Stimulated activated CD8-positive, alpha-beta memory T cell treated with anti-CD3 and anti-CD28 coated beads, Interleukin-4, amount 100 ng/mL, for 4 hours (primary cell): ENCODE measurements at places on chromosomes 1 and 21.
A peak's percentile ranks its signal among the peaks of the same experiment; 100 is the strongest.

DNA sequence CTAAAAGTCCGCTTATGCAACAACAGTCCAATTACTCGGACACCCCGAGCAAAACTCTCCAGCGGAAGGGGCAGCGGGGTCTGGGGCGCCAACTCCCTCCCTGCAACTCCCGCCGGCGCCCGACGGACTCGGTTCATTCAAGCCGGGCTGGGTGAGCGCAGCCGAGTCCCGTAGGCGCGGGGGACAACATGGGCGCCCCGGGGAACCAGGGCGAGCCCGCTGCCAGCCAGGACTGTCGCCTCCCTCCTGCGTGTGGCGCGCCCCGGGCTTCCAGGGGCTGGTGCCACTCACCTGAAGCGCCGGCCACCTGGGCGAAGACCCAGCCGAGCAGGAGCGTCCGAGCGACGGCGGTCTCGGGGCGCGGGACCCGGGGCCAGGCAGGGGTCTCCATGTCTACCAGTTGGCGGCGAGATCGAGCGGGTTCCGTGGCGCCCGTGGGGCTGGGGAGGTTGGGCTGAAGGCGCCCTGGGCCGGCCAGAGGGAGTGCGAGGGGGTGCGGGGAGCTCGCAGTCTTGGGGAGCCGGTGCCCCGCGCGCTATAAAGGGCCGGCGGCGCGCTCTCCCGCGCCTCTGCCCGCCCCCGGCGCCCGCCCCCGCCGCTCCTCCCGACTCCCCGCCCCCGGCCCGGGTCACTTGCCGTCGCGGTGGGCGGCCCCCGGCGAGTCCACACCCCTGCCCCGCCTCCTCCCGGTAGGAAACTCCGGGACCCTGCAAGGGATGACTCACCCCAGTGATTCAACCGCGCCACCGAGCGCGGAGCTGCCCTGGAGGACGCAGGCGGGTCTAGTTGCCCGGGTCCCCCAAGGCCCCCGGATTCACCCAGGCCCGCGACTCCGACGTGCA, at the start of gene F3:
F3 (minus strand) TSS at position 514 of the 842 bp plus-strand sequence; CDS start at position 391, 123 bp downstream.
- DNase-seq = peak; percentile 35

- no peak for DNase-seq
Measured at GRCh38 chr1:61386323-61386722, 304.0 kb downstream of the NFIA start.

DNA sequence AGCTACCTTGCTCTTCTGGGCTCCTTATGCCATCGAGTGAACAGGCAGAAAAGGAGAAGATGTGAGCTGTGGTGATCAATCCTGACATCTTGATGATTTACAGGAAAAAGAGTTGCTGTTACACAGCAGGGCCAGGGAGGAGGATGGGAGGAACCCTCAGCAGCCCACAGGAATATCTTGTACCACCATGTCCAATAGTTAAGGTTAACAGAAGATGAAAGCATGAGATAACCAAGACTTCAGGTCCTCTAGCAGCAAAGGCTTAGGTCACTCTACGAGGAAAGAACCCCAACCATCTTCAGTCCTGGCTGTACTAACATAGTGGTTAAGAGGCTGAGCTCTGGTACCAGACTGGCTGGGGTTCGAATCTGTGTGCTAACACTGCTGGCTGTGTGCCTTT, 12.1 kb upstream of the SELENBP1 start:
- no peak for DNase-seq

GRCh38 chr1:178912597-178912996, 41.7 kb upstream of the ANGPTL1 start:
- DNase-seq = no peak

DNA sequence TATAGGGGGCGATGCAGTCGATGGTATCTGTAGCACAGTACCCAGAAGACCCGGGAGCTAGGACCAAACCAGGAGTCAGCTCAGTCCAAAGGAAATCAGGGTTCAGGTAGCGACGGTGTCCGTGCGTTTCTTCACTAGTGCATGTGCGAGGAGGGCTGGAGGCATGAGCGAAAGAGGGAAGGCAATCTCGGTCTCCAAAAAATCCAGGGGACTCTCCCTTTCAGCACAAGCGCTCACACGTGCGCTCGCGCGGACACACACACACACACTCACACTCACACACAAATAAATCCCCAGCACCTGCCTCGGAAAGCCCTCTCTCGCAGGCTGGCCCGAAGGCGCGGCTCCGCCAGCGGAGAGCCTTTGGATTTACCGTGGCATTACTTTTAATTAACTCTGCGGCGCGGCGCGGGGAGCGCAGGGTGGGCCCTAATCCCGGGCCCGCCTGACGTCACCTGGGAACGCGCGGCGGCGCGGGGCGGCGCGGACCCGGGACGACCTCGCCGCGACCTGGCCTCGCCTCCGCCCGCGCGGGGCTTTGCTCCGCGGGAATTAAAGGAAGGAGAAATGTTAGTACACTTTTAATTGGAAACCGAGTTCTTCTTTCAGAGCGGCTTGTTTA, 121.2 kb downstream of the LMX1A start:
- DNase-seq = no peak

GRCh38 chr1:31855038-31855845, 39.4 kb upstream of the SPOCD1 start:
- no peak for DNase-seq

DNA sequence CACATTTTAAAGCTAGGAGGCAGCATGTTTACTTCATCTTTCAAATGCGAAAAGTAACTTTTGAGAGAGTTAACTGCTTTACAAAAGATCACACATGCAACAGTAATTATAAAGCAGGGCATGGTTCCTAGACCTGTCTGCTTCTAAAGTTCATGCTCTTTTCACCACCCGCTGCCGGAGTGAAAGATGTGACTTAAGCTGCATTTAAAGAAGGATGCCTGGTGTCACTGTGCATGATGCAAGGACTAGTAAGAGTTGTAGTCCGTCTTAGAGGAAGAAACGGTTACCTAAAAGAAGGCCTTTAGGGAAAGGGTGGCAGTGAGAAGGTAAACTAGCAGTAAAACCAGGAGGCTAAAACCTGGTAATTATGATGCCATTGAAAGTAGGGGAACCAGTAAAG, 1689.1 kb downstream of the KCNT2 start:
- no peak for DNase-seq

GRCh38 chr1:62613890-62614289, 16.6 kb downstream of the ANGPTL3 start:
- no peak for DNase-seq

DNA sequence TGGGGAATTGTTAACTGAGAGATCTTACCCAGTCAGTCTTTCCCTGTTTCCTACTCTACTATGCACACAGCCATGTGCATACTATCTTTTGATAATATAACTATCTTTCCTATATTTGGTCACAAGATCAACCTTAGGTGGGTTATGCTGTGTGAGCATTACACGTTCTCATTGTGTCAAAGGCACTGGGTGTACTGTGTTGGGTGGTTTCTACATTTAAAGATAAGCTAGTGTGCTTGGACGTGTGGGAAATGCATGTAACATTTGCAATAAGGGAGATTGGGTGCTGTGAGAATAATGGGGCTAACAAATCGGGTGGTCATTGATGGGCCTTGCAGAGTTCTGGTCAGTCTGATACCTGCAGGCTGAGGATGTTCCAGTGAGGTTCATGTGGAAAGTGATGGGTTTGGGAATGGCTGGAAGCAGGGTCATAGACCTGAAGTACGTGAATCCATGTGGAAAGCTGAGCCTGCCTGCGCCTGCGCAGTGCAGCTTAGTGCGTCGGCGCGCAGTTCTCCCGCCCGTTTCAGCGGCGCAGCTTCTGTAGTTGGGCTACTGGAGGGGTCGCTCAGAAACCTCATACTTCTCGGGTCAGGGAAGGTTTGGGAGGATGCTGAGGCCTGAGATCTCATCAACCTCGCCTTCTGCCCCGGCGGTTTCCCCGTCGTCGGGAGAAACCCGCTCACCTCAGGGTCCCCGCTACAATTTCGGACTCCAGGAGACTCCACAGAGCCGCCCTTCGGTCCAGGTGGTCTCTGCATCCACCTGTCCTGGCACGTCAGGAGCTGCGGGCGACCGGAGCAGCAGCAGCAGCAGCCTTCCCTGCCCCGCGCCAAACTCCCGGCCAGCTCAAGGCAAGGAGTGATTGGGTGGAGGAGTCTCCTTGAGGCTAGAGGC, at the start of gene MSH4:
MSH4 (plus strand) TSS at position 507 of the 897 bp plus-strand sequence; CDS start at position 611, 104 bp downstream.
- no peak for DNase-seq

DNA sequence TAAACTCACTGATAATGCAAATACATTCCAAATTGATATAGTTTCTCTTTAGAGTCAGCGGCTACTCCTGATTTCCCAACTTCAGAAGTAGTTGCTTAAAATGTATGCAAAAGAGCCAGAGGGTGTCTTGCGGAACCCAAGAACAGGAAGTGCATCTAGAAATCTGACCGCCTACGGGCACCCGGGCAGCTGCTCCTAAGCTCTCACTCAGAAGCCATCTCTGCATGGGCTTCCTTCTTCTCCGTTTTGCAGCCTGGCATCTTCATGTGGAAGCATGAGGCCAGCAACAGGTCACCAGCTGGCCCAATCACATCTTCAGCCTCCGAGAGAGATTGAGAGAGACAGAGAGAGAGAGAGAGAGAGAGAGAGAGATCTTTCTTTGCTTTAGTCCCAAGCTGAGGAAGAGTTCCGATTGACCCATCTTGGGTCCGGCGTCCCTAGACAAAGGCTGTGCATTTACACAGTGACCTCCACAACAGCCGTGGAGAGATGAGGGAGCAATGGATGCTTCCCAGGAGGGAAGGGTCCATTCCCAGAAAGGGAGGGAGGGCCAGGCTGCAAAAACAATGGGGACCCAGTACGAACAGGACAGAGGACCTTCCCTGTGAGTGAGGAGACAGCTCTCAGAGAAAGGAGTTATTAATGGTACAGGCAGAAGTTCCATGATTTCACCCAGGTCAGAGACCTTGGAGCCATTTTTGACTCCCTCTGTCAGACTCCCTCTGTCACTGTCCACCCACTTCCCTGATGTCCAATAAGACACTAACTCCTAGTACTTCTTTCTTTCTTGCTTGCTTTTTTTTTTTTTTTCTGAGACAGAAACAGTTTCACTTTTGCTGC, 28.2 kb upstream of the SLC30A1 start:
- no peak for DNase-seq
